ENCODE measurements at places on chromosomes 7 and 10. TPM values are rescaled to one million over a fixed set of nuclear protein-coding genes. Genes with fewer than 3 reads are reported as not detected.
A peak's percentile ranks its signal among the peaks of the same experiment; 100 is the strongest.

The MRLN gene
- total RNA-seq = not detected

The VWDE gene
- 0.51 TPM for total RNA-seq

The ARMH3 gene
- 8.1 TPM for total RNA-seq

DNA sequence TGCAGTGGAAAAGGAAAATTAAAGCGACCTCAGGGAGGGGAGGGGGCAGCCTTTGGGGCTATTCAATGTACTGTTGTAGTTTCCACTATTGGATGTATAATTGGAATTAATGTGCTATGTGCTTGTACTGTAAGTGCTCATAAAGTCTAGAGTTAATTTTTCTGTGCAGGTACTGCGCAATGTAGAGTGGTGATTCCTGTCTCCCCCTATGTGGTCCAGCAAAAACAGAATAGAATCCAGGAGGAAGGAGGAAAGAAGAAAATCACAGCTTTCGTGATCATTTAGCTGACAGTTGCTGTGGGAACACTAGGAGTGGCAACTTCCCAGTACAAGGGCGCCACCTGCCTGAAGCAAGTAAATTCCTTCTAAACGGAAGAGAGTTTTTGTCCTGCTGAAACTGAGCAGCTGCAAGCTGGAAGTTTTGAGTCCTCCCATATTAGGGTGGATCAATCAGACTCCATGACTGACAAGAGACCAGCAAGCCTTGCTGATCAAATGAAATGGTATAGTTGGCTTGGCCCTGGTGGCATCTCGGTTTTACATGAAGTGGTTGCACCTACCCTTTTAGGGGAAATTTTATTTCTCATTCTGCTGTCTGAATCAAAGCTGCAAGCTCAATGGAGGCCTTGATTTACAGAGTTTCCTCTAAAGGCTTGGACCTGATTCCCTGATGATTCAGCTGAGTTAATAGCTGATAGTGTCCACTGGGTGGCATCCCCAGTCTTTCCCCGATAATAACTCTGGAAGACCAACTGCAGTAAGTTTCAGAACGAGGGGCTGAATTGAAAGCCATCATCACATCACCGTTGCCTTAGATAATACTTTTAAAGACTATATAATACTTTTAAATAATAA is 299.8 kb downstream of the HGF start:
- DNase-seq = peak; percentile 88

- peak; percentile 22 for DNase-seq
These were observed 535 bp downstream of the BTRC start for GRCh38 chr10:101354328-101355071.

DNA sequence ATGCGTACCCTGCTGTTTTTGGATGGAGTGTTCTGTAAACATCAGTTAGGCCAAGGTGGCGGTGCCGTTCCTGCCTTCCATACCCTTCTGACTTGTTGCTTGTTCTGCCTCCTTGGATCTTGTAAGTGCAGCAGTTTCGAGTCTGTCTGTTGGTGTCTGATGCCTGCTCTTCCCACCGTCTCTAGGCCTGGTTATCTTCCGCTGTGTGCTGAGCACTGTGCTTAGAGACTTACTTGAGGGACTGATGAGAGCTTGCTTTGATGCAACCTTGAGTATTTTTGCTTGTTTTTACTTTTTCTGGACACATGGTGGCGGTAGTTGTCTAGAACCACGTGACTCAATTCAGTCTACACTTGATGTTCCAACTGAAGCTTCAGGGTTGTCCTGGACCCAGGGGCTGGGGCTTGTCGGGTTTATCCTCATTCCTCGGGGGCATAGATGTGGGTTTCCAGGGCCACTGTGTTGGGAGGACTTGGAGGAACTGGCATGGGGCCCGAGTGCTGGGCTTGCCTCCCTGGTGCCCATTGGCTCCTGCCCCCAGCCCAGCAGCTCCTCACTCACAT is 14.4 kb upstream of the SPRN start:
- peak; percentile 39 for DNase-seq

GRCh38 chr10:61448841-61449600 is 4.2 kb downstream of the TMEM26 start:
- no peak for DNase-seq

GRCh38 chr10:13049774-13050420 is 48.4 kb upstream of the CCDC3 start:
- DNase-seq = no peak

GRCh38 chr10:117262903-117263293 is 22.0 kb downstream of the SLC18A2 start:
- no peak for DNase-seq

GRCh38 chr10:69842020-69842419 is 40.3 kb downstream of the COL13A1 start:
- DNase-seq = no peak

DNA sequence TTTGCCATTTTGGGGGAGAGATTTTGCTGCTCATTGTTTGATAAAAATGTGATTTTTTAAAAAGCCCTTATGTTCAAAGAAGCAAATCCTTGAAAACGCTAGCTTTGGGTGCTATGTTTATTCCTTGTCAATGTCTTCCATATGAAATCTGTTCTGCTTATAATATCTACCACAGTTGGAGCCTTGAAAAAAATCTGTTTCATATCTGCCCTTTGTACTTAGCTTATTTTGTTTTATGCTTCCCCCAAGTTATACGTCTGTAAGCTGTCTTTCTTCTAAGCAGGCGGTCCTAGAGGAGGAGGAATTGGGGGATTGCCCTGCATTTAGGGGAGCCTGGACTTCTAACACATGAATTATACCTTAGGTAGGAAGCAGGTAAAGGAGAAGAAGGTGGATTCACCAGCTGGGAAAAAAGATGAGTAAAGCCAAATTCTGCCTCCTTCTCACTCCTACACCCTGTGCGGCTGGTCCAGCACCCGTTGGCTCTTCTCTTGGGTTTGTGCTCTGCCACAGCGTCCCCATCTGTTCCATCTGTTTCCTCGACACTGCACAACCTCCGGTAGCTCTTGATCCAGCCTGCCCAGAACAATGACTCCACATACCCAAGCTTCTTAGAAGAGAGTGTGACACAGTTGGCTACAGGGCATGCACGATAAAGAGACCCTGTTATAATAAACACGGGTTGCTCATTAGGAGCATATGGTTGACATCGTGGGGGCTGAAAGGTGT is 31.9 kb upstream of the NEUROD6 start:
- DNase-seq = no peak

DNA sequence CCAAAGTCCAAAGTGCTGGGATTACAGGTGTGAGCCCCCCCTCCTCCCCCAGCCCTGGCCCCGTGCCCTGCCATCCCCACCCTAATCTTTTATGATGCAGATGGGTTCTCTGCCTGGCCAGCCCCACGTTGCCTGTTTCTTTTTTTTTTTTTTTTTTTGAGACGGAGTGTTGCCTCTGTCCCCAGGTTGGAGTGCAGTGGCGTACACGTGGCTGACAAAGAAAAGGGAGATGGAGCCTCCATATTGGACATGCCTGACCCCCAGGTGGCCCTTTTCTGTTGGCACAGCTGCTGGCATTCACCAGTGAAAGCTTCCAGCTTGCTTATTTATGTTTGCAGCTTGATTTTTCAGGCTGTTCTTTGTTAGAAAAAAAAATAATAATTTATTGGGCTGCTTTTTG is 235.3 kb downstream of the CCDC3 start:
- no peak for DNase-seq

- peak; percentile 90 for DNase-seq
These were observed at the start of gene WASL for GRCh38 chr7:123748734-123749536. TSS of gene WASL (minus strand) at chr7:123749003. CDS start at chr7:123748734, 269 bp downstream.

- DNase-seq = no peak
These were observed 24.1 kb upstream of the SH2B2 start for GRCh38 chr7:102262546-102262945.

GRCh38 chr10:7507887-7508726 is 97.3 kb upstream of the SFMBT2 start:
- no peak for DNase-seq
